ENCODE measurements at places on chromosomes 2 and 18.

DNA sequence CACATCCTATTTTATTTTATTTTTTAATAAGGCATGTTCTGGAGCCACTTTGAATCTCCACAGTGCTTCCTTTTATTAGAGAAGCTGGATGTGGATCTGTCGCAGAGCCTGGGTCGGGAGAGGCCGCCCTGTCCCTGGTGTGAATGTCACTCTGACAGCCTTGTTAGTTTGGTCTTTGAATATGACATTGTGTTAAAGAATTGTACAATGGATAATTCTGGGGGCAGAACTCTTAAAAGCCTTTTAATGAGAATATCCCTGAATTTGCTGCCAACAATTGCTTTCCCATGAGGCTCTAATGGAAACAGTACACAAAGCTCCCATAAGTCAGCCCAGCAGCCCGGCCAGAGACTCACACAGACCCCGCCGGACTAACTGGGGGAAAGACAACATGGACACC lies 82.4 kb downstream of the MTCL1 start:
- no peak for DNase-seq

GRCh38 chr2:218292048-218293014 lies at the start of gene TMBIM1:
TSS of gene TMBIM1 (minus strand) at chr2:218292503. CDS start at chr2:218282141, 10,362 bp downstream.
- DNase-seq: peak; percentile 65

GRCh38 chr2:100192825-100193224 lies 50.4 kb upstream of the AFF3 start:
- no peak for DNase-seq

GRCh38 chr2:201761101-201761500 lies 19.6 kb downstream of the ALS2 start:
- no peak for DNase-seq

DNA sequence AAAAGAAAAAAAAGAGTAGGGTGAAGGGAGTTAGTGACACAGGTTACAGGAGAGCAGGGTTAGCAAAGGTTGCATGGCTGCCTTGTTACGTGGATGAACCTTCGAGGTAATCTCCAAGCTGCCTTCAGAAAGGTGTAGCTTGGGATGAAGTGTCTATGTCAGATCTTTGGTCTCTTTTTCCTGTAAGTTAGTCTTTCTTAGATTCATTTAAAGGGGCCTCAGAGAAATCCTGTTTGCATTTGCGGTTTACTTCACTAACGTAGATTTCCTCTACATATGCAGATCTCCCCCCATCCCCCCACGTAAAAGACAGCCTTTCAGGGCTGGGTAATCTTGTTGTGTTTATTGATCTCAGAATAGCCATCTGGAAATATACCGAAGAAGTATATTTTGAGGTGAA lies 83.7 kb downstream of the MTA3 start:
- no peak for DNase-seq

GRCh38 chr2:14552286-14552685 lies 80.2 kb upstream of the LRATD1 start:
- no peak for DNase-seq

DNA sequence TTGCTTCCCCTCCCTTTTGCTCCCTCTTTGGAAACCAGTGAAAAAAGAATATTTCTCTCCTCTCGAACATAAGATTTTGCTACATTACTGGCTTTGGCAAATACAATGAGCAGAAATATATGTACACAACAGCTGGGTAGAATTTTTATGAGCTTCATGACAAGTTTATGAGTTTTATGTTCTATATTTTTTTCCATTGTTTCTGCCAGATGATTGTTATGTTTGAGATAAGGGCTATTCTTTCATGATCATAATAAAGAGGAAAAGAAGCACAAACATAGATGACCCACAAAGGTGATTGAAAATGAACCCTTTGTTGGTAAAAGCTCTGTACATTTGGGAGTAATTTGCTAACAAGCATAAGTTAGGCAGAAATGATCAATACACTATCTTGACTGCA lies 14.8 kb upstream of the TFPI start:
- DNase-seq: no peak

DNA sequence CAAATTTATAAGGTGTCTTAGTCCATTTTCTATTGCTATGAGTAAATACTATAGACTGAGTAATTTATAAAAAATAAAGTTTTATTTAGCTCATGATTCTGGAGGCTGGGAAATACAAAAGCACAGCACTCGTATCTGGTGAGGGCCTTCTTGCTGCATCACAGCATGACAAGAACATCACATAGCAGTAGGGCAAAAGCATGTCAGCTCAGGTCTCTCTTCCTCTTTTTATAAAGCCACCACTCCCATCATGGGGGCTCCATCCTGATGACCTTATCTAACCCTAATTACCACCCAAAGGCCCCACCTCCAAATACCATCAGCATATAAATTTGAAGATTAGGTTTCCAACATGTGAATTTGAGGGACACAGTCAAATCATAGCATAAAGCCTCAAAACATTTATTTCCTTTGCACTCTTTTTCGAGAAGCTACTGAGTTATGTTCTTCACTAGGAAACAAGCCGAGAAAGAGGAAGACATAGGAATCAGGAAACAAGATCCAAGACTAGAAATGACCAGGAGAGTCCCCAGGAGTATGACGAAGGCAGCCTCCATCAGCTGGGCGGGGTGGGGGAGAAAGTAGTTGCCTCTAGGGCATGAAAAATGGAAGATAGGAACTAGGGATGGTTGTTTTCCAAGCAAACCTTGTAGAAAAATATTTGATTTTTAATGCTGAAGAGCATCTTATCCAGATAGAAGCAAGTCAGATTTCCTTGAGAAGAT lies 24.1 kb upstream of the NABP1 start:
- DNase-seq: no peak

DNA sequence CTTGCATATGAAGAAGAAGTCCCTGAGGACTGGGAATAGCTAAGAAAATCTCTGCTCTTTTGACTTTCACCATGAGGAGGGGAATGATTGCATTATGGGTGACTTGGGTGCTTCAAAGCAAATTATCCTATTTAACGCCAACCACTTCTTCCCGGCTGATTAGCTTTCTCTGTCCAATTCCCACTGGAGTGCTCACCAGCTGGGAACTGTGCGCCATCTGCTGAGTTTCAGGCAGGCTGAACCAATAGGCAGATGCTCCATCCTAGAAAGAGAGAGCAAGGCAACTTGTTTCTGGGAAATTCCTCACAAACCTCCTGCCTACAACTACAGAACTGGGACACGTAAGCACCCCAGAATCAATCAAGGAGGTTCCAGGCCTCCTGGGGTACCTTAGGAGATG lies 49.4 kb downstream of the POLE4 start:
- no peak for DNase-seq

DNA sequence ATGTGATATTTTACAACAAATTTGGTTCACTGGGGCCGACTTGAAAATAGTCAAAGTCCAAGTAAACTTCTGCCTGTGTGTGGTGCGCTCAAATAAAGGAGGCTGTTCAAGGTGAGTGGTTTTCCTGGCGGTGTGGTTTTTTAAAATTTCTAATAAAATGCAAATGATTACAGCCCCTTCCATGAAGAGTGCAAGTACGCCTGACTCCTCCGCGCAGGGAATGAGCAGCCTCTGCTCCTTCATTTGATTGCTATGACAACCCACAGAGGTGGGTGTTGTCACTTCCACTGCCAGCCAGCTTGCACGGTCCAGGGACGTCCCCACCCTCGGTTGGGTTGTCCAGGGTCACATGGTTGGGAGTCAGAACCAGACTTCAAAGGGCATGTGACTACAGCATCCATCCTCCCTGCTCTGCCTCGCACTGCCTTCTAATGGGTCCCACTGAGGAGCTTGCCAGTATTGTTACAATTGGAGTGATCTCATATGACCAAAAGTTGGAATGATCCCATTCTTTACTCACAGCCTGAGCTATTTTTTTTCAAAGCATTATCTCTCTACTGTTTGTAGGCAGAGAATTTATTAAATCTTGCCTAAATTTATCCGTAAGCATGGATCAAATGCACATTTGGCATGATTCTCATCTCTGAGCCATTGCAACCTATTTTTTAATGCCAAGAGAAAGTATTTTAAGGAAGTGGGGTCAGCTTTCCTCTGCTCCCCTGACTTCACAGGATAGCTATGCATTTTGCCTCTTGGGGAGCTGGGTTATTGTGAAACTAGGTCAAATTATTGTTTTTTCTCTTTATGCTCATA lies 121.3 kb downstream of the AGAP1 start:
- no peak for DNase-seq

- no peak for DNase-seq
Observed at GRCh38 chr2:111061191-111061590, 59.5 kb upstream of the BCL2L11 start.

DNA sequence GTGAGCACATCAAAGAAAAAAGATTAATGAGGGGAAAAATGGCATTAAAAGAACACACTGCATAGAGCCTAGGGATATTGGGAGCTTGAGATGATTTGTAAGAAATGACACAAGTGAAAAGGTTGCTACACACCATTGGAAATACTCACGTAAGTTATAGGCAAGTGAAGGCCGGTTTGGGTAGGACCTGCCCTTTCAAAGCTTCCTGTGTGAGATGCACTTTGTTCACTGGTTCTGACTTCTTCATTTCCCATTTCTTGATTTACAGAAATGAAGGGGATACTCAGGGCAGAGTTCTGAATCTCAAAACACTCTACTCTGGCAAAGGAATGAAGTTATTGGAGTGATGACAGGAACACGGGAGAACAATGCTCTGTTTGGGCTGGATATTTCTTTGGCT lies at the start of gene IL18RAP:
IL18RAP (plus strand) TSS at position 251 of the 400 bp plus-strand sequence; CDS start at position 369, 118 bp downstream.
- DNase-seq: no peak

- DNase-seq: no peak
Observed at GRCh38 chr2:44934038-44934982, 7.2 kb upstream of the SIX3 start.

- no peak for DNase-seq
Observed at GRCh38 chr2:106183101-106183696, 10.9 kb downstream of the UXS1 start.

DNA sequence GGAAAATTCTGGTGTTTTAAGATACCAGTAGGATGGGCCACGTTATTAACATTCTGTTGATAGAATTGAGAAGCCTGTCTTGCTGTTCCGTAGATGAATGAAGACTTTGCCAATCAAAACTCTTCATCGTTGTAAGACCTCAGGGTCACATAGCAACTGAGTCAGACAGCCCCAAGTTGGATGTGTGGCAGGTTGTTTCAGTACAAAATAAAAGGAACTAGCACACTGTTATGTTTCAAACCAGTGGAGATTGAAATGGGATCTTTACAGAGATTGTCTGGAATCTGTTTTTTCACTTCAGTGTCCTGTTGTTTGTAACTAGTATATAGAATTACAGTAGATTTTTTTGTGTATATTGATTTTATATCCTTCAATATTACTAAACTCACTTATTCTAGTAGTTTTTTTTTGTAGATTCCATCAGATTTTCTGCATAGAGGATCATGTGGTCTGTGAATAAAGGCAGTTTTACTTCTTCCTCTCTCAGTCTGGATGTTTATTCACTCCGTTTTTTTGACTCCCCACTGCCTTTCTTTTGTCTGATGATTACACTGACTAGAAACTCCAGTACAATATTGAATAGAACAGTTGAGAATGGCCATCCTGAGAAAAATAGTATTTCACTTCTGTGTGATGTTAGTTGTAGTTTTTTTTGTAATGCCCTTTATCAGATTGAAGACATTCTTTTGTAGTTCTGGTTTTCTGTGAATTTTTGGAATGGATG lies 22.7 kb downstream of the EPC2 start:
- no peak for DNase-seq

DNA sequence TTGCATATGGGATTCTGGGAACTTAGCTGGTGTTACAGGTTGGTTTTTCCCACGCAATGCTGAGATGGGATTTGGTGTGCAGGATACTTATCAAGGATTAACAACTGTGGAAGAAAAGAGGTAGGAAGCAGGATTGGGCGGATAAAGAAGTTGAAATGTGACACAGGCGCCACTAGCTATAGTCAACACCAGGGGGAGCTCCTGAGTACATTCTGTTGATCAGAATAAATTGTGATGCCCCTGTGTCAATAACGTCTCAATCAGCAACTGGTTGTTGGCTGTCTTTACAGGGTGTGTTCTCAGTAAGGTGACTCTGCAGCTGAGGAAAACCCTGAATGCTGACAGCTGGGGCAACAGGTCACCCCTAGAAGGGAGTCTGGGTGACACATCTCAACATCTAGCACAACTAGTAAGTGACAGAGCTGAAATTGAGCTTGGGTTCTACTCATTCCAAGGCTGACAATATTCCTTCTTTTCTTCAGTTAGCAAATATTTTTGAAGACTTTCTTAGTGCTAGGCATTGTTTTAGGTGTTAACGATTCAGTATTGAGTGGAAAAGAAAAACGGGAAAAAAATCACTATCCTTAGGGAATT lies 143.0 kb downstream of the ARL6IP6 start:
- no peak for DNase-seq

DNA sequence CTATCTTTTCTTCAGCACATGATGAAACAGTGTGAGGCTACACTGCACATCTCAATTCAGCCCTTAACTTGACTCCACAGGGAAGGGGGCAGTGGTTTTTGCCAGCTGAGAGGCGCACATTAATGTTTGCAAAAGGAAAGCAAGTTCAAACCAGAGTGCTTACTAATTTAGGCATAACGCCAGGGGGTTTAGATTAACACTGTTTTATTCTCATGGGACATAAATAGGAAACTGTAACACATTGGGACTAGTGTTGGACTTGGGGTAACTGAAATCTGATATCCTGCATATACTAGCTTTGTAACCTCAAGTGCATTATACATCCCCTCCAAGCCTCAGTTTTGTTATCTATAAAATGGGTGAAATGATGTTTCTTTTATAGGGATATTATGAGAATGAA lies 821.2 kb upstream of the ID2 start:
- no peak for DNase-seq

DNA sequence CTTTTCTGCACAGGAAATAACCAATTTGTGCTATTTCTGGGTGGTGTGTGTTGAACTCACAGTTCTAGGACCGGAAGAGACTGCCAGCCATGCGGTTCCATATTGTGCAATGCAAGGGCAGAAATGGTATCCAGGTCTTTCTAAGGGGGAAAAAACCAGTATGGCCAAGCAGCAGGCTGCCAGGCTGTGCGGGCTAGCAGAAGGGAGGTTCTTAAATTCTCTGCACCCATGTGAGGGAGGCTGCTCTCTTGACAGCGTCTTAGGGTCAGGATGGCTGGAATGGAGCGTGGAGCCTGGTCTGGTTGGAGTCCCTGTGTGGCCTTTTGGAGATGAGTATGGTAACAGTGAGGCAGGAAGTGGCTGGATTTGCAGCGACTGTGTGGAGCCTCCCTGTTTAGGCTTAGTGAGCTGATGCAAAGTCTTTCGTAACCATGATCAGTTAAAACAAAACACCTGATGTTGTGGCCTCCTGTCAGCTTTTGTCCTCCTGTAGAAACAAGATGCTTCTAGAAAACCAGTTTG lies 52.6 kb downstream of the NCK2 start:
- no peak for DNase-seq

DNA sequence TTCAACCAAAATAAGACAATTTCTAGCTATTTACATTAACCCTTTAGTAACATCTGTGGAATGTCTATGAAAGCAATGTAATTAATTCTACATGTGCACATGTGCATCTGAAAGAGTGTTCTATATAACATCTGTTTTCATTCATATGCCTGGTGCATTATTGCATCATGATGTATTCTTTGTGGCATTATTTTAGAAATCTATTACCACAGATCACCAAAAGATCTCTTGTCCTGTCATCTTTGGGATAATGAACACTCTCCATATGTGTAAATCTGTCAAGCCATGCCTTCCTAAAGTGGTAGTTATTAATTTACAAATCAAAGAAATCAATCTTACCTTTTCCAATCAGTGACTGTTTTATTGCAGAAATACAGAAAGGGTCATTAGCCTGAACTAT lies 86.9 kb downstream of the TRIB2 start:
- DNase-seq: no peak
